Cortex of kidney (tissue), 1 donor: ENCODE measurements at places on chromosomes 12 and 14.
A peak's percentile ranks its signal among the peaks of the same experiment; 100 is the strongest.

GRCh38 chr14:56237398-56237797 lies 119.2 kb downstream of the PELI2 start:
- no peak for DNase-seq

DNA sequence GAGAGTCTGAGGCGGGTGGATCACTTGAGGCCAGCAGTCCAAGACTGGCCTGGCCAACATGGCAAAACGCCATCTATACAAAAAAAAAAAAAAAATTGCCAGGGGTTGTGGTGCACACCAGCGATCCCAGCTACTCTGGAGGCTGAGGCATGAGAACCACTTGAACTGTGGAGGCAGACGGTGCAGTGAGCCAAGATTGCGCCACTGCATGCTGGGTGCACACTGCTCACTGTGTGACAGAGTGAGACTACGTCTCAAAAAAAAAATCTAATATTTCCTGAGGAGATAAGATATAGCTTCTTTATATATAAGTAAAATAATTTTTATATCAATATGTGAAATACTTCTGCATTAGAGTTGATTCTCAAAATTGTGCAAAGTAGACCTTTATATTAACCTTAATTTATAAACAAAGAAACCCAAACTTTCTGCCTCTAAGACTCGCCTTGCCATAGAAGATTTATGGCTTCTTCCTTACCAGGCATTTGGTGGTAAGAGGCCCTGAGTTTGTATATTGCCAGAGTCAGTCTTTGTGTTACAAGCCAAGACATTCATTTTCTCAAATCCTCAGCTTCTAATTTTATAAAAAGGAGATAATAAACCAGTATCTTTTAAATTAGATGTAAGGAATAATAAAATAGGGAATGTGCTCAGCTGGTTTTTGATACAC lies 1226.7 kb downstream of the FLRT2 start:
- DNase-seq, result no peak

- no peak for DNase-seq
Observed at GRCh38 chr12:73057428-73057827, 785.3 kb downstream of the TRHDE start.

- DNase-seq, result no peak
Observed at GRCh38 chr12:41881891-41882805, 262.5 kb downstream of the GXYLT1 start.

GRCh38 chr14:29205658-29206057 lies 439.1 kb downstream of the FOXG1 start:
- no peak for DNase-seq

DNA sequence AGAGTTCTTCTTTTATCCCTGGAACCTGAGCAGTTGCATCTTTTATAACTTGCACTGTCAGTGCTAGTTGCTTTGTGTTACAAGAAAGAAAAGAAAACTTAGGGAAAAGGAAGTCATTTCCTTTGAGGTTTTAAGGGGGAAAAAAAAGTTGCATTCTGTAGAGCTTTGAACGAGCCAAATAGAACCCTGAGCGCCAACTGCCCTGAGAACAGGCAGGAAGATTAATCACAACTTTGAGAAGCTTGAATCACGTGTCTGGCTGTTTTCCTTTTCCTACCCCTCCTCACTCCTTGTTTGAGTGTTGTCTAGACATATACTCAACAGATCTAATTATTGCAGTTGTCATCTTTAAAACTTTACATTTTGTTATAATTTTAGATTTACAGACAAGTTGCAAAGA lies 12.5 kb downstream of the PCNX1 start:
- no peak for DNase-seq

GRCh38 chr14:26730929-26731618 lies 133.2 kb upstream of the NOVA1 start:
- no peak for DNase-seq

- no peak for DNase-seq
Observed at GRCh38 chr12:79645235-79645630, 45.5 kb downstream of the PAWR start.

GRCh38 chr12:53543539-53543938 lies 36.3 kb upstream of the NPFF start:
- no peak for DNase-seq

DNA sequence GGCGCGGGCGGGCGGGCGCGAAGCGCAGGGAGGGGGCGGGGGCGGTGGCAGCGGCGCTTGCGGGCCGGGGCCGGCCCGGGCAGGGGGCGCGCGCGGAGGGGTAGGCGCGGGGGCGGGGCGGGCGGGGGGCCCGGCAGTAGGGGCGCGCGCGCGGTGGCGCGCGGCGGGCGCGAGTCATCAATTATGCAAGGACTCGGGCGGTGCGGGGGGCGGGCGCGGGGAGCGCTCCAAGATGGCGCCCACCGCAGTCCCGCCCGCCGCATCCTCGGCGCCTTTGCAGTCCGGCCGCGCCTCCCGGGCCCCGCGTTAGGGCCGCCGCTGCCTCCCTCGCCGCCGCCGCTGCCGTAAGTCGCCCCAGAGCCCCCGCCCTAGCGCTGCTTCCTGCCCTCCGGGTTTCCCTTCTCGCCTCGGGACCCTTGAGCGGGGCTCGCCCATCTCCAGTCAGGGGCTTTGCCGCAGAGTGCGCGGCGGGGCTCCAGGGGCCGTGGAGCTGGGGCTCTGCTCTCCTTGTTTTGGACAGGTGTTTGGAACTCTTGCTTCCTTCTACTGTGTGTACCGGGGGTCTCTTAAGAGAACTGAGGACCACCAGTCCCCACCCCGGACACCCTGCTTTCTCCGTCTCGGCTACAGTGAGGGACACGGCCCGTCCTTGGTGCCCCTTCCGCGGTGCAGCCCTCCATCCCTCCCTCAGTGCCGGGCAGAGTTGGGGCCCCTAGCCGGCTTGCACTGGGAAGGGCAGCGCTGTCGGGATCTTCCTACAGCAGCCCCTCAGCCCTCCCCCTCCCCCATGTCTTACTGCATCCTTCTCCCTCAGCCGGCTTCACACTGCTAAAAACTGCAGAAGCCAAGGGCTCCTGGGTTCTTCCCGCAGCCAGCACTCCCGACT lies at the start of gene SCN8A:
Gene SCN8A (plus strand): TSS at position 218 of the 886 bp plus-strand sequence. CDS start 71,585 bp downstream, outside the sequence.
- DNase-seq, result no peak

DNA sequence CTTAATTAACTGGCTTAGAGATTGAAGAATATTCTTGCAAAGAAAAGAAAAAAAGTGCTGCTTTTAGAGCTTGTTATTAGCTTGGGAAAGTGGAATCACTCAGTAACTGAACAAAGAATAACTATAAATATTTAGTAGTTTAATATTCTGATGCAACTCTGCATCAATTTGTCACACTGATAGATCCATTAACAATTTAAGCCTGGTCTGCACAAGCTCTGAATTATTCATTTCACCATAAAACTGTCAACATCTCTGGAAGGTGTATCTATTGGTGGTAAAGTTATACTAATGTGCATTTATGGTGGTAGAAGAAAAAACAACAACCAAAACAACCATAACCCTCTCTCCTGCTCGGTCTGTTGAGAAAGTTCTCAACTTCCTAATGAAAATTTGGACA lies 38.1 kb upstream of the SLC35F4 start:
- no peak for DNase-seq

GRCh38 chr12:130504840-130505175 lies 167.1 kb downstream of the PIWIL1 start:
- no peak for DNase-seq

DNA sequence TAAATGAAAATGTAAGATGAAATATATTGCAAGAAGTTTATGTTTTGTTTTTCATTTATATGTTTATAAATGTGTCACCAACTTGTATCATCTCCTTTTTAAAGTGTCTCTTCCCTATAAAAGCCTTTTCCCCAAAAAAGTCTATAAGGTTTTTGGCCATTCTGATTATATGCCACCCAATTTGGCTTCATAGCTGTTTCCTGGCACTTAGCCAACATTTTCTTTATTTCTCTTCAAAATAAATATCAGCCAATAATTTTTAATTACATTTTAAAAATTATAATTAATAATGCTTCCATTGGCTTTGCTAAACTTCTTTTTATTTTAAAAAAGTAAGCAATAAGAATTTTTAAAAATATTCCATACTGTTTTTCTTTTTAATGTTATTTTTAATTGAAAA lies 171.8 kb downstream of the RASSF9 start:
- no peak for DNase-seq

DNA sequence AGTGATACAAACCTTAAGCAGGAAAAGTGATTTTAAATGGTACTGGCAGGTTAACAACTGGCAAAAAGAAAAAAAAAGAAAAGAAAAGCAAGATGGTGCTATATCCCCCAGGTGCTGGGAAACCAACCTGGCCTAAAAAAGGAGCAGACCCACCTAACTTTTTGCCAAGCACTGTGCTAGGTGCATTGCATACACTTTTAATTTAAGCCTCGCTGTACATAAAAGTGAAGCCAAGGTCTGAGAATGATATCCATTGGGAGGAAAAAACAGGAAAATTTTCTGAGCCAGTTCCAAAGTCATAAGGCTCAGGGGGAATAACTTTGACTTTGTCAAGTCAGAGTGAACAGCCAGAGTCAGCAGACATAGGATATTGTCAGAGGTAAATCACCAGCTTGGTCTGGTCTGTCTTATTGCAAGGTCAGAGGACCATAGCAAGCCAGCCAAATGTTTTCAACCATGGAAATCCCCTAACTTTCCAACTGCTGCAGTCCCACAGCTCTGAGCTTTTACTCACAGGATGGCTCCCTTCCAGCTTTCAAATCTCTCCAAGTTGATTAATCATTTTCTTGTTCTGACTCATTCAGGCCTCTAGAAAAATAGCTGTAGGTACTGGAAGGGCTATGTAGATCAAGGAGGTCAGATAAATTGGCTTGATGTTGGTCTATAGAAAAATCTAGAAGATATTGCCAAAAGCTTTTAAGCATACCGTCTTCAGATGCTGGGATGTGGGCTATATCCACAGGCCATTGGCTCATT lies 412.9 kb downstream of the RAD51B start:
- DNase-seq, result no peak

- DNase-seq, result peak; percentile 64
Observed at GRCh38 chr12:88580051-88580871, at the start of gene KITLG. Gene KITLG, minus strand, starts transcription at chr12:88580471. Its CDS starts 193 bp downstream, at chr12:88580278.

DNA sequence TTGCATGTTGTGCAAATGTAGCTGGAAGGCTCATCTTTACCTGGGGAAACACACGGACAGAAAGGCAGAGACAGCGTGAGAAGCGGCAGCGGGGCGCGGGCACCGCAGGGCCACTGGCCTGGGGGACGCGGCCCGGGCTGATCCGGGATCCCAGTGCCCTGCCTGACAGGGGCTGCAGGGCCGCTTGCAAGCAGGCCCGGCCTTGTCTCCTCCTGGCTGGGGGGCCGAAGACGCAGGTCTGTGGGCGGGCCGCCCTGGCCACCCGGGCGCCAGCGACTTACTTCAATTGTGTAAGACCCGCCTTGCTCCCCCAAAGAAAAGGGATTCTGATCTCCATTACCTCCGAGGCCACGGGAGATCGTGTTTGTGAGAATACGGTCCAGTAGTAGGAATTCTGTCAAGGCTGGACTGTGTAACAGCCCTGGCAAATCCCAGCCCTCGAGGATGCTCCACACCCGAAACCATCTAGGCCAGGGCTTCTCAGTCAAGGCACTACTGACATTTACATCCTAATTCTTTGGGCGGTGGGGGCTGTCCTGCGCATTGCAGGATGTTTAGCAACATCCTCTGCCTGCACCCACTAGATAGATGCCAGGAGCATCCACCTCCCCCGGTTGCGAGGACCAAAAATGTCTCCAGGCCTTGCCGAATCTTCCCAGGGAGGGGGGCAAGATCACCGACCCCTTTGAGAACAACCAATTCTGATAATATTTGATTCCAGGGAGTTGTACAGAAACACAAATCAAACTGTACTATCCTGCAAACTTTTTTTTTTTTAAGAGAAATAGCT lies 95.6 kb downstream of the BCL11B start:
- DNase-seq, result no peak

- DNase-seq, result no peak
Observed at GRCh38 chr14:60164404-60164711, 840 bp downstream of the DHRS7 start.

DNA sequence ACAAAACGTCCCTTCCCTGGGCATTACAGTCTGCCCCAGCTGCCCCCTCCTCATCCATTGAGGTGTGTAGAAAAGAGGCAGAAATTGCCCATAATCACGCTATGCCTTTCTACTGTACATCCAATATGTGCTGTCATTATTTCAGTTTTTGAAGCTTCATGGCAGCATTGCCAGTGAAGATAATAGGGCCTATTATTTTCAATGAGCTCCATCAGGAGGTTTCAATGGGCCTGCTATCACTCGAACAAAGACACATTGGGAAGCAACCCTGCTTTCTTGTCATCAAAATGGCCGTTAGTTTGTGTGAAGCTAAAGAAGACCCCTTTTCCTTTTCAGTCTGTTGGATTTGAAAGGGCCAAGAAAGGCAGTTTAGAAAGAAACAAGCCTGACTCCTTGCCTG lies 653.8 kb downstream of the NOVA1 start:
- no peak for DNase-seq

- DNase-seq, result no peak
Observed at GRCh38 chr12:12004524-12004923, 66.2 kb upstream of the BCL2L14 start.

DNA sequence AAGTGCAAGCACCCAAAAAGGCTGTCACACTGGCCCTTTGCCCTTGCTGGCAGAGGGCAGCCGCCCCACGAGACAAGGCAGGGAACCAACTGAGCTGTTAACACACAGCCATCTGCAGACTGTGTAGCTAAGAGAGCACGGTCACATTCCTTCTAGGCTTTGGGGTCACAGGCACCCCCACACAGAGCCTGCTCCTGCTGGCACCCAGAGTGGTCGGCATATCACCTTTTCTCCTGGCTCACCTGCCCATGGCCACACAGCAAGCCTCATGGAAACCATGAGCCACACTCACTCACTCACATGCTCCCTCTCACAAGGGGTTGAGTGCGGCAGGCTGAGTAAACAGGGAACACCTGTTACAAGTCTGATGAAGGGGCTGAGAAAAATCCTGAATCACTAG lies 214.5 kb downstream of the PCNX1 start:
- no peak for DNase-seq

- DNase-seq, result no peak
Observed at GRCh38 chr14:78700236-78700635, 530.1 kb downstream of the NRXN3 start.

GRCh38 chr14:50062438-50063085 lies 53.8 kb downstream of the VCPKMT start:
- DNase-seq, result no peak

DNA sequence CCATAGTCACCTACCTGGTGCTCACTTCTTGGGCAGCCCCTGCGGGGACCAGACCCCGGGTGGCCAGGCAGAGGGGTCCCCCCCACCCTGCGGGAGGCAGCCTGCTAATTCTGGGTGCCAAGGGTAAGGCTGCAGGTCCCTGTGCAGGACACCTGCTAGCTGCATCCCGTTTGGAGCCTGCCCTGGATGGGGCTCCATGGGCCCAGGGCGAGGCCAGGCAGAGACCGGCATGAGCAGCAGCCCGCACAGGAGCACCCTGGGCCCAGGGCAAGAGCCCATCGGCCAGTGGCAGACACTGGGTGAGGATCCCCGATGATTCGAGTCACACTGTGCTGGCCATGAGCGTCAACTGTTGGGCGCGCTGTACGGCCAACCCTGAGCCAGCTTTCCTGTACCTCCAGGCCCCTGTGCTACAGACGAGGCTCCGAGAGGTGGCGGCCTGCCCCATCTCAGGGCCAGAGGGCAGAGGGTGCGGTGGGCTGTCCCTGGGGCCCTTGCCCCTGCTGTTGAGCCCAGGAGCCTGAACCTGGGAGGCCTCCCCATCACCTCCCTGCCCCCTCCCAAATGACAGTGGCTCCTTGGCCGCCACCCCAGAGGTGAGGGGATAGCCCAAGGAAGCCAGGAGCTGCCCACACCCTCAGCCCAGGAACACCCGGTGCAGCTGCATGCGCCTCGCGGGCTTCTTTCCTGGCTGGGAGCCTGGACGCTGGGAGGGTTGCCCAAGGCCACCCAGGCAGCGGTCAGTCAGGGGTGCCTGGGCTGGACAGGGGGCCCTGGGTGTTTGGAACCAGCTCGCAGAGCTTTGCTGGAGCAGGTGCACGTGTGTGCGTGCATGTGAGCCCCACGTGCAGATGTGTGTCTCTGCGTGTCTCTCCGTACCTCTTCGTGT lies 47.7 kb downstream of the CYP46A1 start:
- DNase-seq, result no peak

GRCh38 chr14:50044042-50044651 lies 72.2 kb downstream of the VCPKMT start:
- DNase-seq, result no peak
